ENCODE measurements at places on chromosomes 3 and 15.

DNA sequence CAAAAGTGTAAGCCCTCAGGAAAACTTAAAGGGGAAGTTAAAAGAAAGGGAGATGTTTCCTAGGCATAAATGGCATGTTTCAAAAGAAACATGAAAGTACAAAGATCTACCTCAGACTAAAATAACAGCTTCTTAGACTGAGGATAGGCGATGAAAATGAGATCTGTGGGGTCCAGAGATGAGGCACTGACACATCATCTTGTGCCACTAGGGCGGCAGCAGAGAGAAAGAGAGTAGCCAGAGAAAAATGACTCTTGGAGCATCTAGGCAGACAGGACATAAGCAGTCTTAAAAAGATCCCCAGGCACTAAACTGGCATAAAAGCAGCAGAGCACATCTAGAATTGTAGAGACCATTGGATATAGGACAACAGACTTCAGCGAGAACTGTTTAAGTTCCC lies 42.5 kb upstream of the RFX7 start:
- DNase-seq = peak; percentile 20

GRCh38 chr15:36757189-36757814 lies 177.9 kb downstream of the CDIN1 start:
- DNase-seq = peak; percentile 16

- no peak for DNase-seq
Observed at GRCh38 chr3:23052208-23052607, 150.9 kb upstream of the UBE2E2 start.

- no peak for DNase-seq
Observed at GRCh38 chr3:69893274-69893673, 106.3 kb upstream of the SAMMSON start.

- no peak for DNase-seq
Observed at GRCh38 chr3:149716984-149717383, 35.3 kb downstream of the COMMD2 start.

- no peak for DNase-seq
Observed at GRCh38 chr3:172285844-172286243, 162.4 kb downstream of the GHSR start.

DNA sequence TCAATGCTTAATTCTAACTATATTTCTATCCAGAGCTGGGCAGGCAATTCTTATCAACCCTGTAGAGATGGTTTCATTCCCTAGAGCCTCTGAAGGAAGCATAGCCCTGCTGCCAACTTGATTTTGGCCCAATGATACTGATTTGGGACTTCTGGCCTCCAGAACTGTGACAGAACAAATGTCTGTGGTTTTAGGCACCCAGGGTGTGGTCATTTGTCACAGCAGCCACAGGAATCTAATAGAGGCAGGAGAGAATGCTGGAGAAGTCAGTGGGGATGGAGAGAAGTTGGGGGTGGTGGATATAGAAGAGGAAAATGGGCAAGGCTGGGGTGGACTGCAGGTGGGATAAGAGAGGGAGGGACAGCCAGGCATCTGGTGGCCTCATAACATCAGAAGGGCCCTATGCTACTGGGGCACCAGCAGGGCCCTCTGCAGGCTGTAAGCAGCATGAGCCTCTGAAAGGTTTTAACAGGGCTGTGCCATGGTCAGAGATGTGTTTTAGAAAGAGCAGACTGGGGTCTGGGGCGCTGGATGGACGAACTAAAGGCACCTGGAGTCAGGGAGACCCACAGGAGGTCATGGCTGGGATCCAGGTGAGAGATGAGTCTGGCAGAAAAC lies 19.8 kb downstream of the MRPS11 start:
- no peak for DNase-seq

DNA sequence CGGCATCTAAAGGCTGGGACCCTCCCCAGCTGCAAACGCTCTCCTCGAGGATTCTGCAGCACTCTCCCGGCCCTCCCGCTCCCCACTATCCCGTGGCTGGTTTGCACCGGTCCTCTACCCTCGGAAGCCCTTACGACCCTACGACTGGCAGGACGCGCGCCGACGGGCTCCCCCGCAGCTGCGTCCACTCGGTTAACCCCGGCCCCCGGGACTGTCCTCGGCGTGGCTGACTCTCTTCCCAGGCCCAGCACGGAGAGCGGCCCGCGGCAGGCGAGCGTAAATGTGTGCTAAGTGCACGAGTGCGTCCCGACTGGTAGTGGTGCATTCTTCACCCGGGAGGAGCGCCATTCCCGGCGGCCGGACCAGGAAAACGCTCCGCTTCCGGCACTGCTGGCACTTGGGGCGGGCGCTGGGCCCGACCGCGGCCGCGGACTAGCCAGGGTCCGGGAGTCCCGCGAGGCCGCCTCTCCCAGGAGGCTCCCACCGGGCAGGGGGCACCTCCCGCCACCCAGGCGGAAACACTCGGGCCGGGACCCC lies 508 bp downstream of the GORASP1 start:
- peak; percentile 57 for DNase-seq
